ENCODE measurements at places on chromosomes 16 and 17.

DNA sequence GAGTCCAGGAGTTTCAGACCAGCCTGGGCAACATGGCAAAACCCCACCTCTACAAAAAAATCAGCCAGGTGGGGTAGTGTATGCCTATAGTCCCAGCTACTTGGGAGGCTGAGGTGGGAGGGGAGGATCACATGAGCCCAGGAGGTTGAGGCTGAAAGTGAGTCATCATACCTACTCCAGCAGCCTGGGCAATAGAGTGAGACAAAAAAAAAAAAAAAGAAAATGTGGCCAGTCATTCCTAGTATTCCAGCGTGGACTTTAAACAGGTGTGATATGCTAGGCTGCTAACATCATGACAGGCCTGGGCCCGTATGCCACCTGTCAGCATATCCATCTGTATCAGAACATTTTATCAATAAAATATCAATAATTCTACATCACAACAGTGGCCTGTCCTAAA is 143.3 kb downstream of the AATF start:
- DNase-seq, result no peak

DNA sequence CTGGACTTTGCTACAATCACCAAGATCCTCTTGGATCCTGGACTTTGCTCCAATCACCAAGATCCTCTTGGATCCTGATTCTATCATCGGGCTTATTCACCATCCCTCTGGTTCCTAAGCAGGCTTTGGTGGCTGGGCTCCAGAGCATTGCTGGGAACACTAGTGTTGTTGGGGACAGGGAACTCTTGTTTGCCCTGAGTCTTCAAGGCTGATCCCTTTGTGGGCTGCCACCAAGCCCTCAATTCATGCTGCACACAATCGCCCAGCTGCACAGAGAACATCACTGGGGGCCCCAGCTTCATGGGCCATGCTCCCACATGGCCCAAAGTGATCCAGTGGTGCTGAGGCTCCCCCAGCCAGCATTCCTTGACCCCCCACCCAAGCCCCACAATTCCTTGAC is 88.3 kb downstream of the TMEM132E start:
- no peak for DNase-seq

- DNase-seq, result peak; percentile 22
Measured at GRCh38 chr16:24499193-24499814, 40.1 kb upstream of the RBBP6 start.

DNA sequence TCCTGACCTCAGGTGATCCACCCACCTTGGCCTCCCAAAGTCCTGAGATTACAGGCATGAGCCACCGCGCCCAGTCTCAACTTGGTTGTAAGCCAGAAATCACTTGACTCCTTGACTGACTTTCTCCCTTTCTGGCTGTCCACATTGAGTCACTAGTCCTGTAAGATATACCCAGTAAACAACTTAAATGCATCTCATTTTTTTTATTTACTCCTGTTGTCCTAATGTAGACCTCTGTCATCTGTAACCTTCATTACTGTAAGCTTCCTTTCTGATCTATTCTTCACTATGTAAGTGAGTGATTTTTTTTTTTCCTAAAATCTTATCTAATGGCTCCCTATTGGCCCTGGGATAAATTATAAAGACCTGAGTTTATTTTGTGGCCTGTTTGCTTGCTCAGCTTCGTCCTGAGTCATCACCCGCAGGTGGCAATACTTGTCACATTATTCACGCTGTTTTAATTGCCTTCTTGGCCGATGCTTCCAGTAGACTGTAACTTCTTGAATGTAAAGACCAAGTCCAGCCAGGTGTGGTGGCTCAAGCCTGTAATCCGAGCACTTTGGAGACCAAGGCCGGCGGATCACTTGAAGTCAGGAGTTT is 41.0 kb downstream of the PAFAH1B1 start:
- DNase-seq, result no peak

- no peak for DNase-seq
Measured at GRCh38 chr17:43118679-43119615, 6.2 kb downstream of the BRCA1 start.

DNA sequence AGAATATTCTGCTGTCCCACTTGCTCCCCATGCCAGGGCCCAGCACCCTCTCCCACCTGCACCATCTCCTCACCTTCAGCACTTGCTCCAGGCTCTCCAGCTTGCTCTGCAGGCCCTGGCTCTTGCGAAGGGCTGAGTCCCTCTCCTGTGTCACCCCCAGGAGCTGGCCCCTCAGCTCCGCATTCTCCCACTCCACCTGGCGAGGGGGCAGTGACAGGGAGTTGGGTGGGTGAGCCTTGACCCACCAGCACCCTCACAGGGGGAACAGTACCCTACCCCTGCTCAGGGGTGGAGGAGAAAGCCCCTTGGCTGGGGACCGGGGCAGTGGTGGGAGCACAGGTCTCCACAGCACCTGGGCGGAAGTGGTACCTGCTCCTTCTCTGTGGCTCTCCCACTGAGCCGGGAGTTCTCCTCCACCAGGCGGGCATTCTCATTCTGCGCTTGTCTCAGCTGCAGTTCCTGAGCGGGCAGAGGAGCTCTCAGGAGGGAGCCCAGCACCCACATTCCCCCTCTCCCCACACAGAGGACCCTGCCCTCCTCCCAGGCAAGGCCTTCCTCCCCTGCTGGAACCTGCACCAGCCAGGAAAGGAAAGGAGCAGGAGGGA is 5.9 kb downstream of the TSPOAP1 start:
- no peak for DNase-seq

DNA sequence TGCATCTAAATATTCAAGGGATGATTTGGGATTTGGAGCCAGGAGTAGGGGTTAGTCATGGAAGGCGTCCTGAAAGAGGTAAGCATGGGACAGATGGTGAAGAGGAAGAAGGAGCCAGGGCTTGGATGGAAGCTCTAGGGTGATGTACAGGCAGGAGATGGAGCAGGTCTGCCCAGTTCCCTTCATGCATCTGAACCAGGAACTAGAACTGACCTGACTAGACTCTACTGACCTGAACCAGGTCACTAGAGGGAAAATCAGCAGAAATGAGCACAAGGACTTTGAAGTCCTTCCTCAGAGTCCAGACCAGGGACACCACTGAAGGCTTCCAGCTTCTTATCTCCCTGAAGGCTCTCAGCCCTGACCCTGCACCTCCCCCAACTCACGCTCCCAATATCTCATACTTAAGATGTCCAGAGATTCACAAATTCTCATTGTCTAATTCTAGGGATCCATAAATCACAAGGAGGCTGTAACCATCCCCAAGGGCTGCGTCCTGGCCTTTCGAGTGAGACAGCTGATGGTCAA is 8.3 kb downstream of the GSDMA start:
- DNase-seq, result no peak

GRCh38 chr16:17130733-17131132 is 340.0 kb downstream of the XYLT1 start:
- no peak for DNase-seq

- DNase-seq, result peak; percentile 81
Measured at GRCh38 chr17:75096082-75096625, 8.4 kb downstream of the SLC16A5 start.

DNA sequence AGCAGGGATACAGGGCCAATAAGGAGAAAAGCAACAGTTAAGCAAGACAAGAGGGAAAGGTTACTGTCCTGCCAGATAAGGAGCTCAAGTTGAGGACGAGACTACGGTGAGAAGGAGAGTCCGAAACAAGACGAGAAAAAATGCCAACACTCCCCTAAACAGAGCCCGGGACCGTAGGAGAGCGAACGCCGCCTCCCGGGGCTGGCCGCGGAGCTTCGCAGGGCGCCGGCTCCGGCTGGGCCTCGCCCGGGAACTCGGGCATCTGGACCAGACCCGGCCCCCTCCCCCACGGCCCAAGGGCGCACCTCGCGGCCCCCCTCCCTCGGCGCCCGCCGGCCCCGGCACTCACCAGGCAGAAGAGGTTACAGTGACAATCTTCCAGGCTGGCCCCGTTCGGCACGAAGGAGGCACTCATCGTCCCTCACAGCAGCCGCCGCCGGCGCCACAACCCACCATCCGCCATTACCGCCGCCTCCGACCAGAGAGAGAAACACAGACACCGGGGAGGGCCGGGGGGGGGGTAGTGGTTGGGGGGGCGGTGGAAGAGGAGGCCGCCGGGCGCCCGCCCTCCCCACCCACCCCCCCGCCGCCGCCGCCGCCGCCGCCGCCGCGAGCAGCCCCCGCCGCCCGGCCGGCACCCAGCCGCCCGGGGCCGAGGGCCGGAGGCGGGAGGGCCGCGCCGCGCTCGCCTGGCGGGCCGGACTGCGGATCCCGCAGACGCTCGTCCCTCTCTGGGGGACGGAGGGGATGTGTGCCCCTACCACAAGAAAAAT is at the start of gene MED13:
TSS of gene MED13 (minus strand) at position 488 of the 773 bp plus-strand sequence. CDS start at position 415, 73 bp downstream.
- DNase-seq, result peak; percentile 40

- no peak for DNase-seq
Measured at GRCh38 chr16:74738113-74738541, 36.5 kb downstream of the FA2H start.

DNA sequence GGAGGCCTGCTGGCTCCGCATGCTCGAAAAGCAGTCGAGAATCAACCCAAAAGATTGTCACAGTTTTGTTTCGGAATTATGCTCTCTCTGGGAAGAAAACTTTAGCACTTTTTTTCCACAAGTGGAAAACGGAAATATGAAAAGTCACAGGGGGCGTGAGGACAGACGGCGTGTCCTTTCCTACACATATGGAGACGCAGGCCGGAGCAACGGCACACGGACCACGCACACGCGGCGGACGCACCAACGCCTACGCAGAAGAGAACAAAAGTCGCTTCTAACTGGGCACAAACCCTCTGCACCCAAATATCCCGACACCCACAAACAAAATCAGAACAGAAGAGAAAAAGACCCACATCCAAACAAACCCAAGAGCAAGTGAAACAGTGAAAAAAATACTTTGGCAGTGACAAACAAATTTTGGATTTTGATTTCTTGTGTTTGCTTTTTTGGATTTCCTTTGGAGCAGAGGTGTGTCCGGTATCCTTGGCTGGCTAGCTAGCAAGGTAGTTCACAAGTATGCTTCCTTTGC is 9.3 kb upstream of the PABPN1L start:
- no peak for DNase-seq

DNA sequence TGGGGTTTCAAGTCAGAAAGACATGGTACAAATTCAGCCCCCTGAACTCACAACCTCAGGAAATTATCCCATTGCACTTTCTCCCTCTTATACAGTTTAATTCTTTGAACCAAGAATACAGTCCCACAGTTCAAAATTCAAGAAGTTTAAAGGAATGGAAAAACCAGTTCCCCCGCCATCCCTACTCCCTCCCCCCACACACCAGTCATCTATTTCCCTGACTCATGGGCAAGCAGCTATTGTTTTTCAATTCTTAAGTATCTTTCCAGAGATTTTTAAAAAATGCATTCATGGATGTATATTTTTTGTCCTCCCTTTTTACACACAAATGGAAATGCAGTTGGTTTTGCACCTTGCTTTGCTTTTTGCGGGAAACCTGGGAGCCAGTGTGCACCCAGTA is 7.3 kb downstream of the SYCE1L start:
- DNase-seq, result no peak

GRCh38 chr17:35299135-35299534 is 56.3 kb downstream of the SLFN5 start:
- DNase-seq, result no peak

DNA sequence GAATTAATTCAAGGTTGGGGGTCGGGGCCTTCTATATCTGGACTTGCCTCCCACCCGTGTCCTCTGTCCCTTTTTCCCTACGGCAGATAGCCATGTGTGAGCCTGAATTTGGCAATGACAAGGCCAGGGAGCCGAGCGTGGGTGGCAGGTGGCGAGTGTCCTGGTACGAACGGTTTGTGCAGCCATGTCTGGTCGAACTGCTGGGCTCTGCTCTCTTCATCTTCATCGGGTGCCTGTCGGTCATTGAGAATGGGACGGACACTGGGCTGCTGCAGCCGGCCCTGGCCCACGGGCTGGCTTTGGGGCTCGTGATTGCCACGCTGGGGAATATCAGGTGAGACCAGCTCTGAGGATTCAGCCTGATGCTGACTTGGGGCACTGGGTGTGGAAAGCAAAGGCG is 365 bp downstream of the AQP8 start:
- no peak for DNase-seq

- DNase-seq, result no peak
Measured at GRCh38 chr16:3060339-3061127, 4.9 kb upstream of the IL32 start.

GRCh38 chr17:27246537-27246936 is 47.4 kb upstream of the WSB1 start:
- DNase-seq, result no peak

GRCh38 chr17:45812102-45812501 is 28.0 kb downstream of the CRHR1 start:
- DNase-seq, result peak; percentile 16
